ENCODE measurements at places on chromosomes 3 and 15.

- no peak for DNase-seq
Observed at GRCh38 chr15:58748852-58749531, 515 bp downstream of the ADAM10 start.

GRCh38 chr15:87345961-87346360 is 910.6 kb downstream of the NTRK3 start:
- DNase-seq = no peak

DNA sequence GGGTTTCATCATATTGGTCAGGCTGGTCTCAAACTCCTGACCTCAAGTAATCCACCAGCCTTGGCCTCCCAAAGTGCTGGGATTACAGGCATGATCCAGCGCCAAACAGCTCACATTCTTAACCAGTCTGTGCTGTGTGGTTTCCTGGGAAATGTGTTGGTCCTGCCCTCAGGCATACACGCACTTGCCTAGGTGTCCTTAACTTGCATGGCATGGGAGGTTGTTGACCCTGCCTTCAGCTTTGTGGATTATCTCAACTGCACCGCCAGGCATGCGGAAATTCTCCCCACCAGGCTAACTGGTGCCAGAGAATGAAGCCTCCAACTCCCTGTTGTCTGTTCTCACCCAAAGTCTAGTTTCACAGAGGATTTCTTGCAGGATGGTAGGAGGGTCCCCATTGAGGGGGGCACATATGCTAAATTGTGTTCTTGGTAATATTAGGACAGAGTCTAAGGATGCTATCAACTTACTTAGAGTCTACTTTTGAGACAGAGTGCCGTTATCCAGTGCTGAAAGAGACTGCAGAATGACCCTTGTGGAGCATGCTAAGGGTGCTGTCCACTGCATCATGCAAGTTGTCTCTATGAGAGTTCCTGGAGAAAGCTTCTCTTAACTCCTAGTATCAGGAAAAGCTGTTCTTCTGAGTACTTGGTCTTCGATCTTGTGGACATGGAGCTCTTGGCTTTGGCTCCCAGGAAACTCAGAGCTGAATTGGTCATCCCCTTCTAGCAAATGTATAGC is 61.6 kb upstream of the EIF1B start:
- no peak for DNase-seq

DNA sequence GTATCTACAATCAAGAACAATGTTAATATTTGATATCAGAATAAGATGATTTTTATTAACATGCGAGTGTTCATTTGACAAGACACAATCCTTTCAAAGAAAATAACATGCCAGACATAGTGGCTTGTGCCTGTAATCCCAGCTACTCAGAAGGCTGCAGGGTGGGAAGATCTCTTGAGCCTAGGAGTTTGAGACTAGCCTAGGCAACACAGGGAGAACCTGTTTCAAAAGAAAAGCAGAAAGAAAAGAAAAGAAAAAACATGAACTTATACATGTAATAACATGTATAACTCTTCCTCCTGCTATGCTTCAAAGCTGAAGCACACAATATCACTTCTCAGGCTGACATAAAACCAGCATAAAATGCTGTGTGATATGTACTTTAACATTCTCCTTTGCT is 253.7 kb downstream of the FOXP1 start:
- DNase-seq = no peak

DNA sequence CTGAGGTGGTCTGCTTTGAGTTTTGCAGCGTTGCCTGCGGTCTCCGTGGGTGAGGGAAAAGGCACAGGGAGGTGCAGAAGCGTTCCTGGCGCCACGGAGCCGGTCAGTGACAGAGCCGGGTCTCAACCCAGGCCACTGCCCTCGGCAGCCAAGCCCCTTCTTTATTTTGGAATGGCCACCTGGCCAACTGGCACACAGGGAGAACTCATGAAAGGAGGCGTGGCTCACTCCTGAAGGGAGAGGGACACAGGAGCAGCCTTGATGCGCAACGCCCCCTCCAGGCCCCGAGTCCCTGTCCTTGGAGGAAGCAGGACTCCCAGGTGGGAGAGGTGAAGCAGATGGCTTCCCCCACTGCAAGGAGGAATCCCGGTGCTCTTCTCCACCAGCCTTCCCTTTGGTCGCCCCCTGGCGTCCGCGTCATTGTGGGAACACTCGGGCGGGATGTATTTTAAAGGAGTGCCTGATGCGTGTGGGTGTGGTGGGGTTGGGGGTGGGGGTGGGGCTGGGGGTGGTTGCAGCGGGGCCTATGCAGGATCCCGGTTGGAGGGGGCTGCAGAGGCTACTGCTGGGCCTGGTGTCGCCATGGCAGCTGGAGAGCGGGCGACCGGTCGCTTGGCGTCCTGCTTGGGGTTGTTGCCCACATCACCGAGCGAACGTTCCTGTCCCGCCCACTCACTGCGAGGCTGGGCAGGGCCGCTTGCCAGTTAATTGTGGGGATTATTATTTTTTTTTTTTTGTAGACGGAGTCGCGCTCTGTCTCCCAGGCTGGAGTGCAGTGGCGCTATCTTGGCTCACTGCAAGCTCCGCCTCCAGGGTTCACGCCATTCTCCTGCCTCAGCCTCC is 32.6 kb downstream of the APBA2 start:
- no peak for DNase-seq

GRCh38 chr3:185532901-185533300 is 19.5 kb downstream of the LIPH start:
- no peak for DNase-seq

- no peak for DNase-seq
Observed at GRCh38 chr3:119219069-119219468, 21.6 kb downstream of the B4GALT4 start.

GRCh38 chr3:28053759-28054158 is 187.7 kb upstream of the CMC1 start:
- no peak for DNase-seq

- DNase-seq = no peak
Observed at GRCh38 chr3:157101486-157101885, 58.5 kb downstream of the CCNL1 start.

GRCh38 chr3:66561367-66561766 is 60.5 kb upstream of the LRIG1 start:
- no peak for DNase-seq

- no peak for DNase-seq
Observed at GRCh38 chr3:107800710-107801109, 277.9 kb downstream of the BBX start.

GRCh38 chr3:33775363-33775762 is 23.1 kb upstream of the PDCD6IP start:
- no peak for DNase-seq

- no peak for DNase-seq
Observed at GRCh38 chr3:66019896-66020295, 18.8 kb downstream of the MAGI1 start.

DNA sequence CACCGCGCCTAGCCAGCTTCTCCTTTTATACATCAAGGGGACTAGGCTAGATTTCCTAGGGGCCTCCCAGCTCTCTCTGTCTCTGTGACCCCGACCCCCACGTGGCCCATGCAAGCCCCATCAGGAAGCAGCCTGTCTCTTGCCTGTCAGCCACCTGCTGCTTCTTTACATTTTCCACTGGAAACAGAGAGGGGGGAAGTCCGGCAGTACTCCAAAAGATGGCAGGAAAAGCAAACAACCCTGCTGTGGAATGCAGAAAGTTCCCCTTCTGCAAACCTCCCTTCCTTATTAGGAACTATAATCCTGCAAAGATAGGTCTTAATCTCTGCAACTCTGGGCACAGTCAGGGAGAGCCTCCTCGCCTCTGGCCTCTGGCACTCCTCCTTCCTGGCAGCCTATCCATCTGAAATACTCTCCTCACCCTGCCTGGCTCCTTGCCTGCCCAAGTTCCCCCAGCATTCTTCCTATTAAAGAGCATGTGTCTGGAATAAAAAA is 47.4 kb upstream of the HACD2 start:
- DNase-seq = no peak

DNA sequence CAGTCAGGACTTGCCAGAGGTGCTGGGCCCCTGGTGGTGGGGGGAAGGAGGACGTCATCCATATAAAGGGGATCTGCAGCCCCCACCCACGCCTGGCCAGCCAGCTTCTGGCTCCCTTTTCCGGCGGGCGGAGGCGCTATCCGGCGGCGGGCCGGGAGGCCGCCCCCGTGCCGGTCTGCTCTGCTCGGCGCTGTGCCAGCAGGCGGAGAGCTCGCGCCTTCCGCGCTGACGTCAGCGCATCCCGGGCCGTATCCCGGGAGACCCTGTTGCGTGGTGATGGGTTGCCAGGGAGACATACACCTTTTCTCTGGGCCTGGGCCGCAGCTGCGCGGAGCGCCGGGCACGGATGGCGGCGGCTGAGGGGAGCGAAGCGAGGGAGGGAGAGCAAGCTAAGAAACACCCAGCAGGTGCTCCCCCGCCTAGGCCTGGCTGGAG is 1.1 kb downstream of the FAM131A start:
- no peak for DNase-seq

- no peak for DNase-seq
Observed at GRCh38 chr15:64256051-64256450, 93.2 kb upstream of the PPIB start.

- no peak for DNase-seq
Observed at GRCh38 chr15:36778531-36778930, 199.1 kb downstream of the CDIN1 start.

DNA sequence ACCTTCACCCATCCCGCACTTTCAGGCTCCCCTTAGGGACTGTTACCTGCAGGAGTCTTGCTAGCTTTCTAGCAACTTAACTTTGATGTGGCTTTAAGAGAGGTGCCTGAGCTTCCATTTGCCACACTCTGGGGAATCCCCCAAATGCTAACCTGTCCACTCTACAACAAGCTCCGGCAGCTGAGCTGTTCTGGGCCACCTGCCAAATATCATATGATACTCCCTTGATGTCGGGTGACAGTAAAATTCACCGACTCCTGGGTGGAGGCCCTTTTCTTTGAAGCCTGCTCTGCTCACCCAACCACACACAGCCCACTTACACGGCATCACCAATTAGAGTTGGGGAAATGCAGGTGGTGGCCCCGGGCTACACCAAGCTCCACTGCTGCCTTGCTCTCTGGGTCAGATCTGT is 38.0 kb upstream of the XCR1 start:
- no peak for DNase-seq

DNA sequence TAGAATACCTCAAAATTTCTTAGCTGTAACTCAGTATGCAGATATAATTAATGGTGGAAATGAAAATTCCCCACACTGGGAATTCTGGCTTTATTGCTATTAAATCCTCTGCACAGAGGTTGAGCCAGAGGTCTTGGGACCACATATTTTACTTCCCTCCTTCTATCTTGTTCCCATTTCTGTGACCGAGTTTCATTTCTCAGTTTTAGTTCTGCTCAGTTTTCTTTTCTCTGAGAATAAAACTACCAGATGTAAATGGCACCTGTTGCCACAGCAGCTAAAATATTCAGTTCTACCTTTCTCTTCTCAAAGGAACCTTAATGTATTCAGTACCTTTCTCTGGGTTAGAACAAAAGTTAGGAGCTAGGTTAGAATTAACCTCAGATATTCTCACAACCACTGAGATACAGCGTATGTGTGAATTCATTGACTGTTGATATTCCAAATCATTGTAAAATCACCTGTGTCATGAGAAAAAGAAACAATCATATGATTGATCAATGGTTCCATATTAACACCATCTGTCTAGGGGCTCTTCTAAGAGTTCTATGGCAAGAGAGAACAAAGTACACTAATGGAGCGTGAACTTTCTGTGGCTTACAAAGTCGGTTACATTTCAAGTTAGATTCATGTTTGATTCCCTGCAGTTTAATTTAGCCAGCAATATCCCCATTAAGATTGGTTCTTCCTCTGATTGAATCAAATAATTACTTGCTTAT is 374.1 kb downstream of the EFHB start:
- DNase-seq = no peak

DNA sequence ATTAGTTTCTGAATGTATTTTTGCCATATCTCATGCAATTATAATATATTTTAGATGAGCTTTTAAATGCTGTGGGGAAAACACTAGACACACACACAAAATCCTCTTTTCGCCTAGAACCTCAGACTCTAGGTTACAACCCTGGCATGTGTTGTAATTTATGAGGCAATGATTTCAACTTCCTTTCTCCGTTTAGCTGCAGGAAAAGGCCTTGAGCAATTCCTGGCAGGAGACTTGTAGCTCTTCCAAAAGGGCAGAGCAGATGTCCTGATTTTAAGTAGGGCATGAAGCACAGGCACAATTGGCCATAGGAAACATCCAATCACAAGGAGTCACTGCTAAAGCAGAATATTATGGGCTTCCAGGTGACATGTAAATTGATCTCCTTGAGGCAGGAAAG is 82.0 kb downstream of the GPR156 start:
- no peak for DNase-seq

- DNase-seq = no peak
Observed at GRCh38 chr3:56200251-56200650, 268.0 kb downstream of the ERC2 start.

- DNase-seq = no peak
Observed at GRCh38 chr3:98500019-98500418, 2.5 kb downstream of the OR5K2 start.

DNA sequence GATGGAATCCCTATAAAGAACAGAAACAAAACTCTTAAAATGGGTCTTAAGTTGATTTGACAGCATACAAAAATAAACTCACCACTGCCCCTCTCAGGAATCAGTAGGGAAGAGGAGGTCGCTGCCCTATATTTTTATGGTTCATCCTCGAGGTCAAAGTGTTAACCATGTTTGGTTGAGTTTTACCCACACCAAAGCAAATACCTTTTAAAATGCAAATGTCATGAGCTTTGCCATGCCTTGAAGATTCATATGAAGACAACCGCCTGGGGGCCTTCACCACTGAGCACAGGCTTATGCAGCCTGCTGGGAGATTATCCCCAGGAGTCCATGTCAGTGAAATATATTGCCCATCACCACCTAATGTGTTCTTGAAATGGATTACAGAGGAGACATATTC is 66.1 kb downstream of the GLB1 start:
- DNase-seq = no peak

DNA sequence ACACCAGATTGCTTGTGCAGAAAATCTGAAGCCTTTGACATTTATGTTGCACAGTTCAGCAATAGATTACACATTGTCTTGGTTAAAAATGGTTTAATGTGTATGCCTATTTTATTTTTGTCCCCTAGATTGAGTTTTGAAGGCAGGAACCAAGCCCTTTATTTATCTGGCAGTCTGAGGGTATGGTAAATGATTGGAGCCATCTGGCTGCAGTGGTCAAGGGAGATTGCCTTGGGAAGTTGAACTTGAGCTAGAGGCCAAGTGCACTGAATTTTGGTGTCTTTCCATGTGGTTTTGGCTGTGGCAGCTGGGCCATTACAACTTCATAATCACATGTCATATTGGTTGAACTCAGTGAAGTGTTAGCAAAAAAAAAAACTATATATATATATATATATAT is 248.7 kb upstream of the C2CD4B start:
- DNase-seq = no peak

DNA sequence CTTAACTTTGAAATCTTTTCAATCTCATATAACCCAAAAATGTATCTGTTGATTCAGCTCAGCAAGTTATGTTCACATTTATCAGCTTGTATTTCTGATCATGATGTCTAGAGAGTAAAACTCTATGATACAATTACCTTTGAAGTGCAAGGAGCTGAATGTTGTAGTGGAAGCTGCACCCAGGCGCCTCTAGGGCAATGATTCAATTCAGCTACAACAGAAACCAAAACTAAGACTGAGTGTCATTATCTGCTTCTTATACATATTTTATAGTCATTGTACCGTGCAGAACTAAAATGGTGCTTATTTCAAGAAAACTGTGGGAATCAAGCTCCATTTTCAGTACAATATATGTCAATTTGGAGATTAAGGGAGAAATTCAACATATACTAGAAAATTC is 1237.5 kb downstream of the ZPLD1 start:
- DNase-seq = no peak

GRCh38 chr3:60536420-60536819 is 714.8 kb downstream of the FHIT start:
- no peak for DNase-seq
